ENCODE measurements at places on chromosomes 11 and 22. TPM values are rescaled to one million over a fixed set of nuclear protein-coding genes. Genes with fewer than 3 reads are reported as not detected.

The OVOL1 gene
- 0.48 TPM for total RNA-seq

The DUSP18 gene
- total RNA-seq: 8.0 TPM

The ABCG4 gene
- not detected for total RNA-seq

The CNGA4 gene
- 0.22 TPM for total RNA-seq

The PCNX3 gene
- total RNA-seq: 41.9 TPM

The MS4A12 gene
- total RNA-seq: not detected

The LMO1 gene
- total RNA-seq: not detected

Measured in activated naive CD4-positive, alpha-beta T cell treated with anti-CD3 and anti-CD28 coated beads, Interleukin-2, amount 10 ng/mL, durations not matched to agents 5 hours and 36 hours (primary cell).